ENCODE measurements at places on chromosomes 7 and 10.

DNA sequence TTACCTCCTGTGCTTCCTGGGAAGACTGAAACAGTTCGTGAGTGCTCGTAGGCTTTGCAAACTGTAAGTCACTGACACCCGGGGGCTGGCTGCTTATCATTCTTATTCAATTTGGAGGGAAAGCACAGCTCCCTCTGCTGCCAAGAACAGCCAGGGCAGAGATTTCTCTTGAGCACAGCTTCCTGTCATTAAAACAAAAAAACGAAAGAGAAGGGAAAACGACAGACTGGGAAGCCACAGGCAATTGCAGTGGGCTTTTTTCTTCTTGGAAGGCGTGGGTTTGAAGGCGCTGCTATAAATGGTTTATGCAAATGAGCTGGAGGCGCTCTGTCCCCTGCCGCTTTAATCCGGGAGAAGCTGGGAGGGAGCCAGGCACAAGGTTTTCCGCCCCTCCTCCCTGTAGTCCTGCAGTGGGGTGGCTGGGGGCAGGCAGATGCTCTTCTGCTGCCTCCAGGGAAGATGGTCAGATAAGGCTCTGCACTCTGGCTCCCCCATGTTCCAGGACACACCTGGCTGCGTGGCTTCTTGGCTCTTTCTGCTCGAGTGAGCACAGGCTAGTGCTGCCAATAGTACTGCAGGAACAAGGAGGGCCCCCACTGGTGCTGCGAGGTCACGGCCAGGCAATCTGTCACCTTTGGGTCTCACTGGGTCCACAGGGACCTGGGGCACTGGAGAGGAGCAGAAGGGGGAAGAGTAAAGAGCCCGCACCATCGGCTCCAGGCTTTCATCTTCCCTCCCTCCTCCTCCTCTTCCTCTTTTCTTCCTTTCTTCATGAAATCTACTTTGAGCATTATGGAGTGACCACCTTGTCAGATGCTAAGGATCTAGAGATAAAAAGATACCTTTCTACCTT lies 49.5 kb downstream of the NEURL1 start:
- no peak for DNase-seq

- DNase-seq: no peak
These were observed 432.9 kb downstream of the SORCS3 start for GRCh38 chr10:105073999-105074398.

DNA sequence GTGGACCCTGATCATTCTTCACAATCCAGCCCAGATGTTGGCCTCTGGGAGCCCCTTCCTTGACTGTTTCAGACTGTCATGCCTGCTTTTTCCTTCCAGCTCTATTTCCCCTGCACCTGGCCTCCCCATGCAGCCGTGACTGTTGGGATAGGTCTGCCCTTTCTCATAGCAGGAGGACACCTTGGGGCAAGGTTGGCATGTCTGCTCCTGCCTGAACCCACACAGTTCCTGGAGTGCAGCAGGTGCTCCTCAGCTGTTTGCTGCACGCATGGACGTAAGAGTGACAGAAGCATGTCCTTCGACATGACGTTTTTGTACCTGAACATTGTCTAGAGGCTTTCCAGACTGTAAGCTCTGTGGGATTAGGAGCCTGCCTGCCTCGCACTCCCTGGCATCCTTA lies 24.0 kb downstream of the POR start:
- no peak for DNase-seq

DNA sequence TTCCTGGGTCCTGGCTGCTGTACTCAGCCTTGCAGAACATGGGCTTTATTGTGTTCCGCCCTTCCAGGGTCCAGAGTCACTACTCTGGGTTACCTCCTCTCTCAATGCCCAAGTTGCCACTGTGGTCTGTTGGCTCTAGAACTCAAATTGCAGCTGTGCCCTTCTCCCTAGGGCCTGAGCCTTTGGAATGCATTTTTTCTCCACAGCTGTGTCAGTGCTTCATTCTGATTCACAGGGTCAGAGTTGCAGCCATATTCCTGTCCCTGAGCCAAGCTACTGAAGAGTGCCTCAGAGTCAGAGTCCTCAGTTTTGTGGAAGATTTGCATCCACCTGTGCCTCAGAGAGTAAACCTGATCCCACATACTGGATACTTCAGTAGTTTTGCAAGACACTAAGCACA lies 167.5 kb downstream of the ITGB1 start:
- no peak for DNase-seq

GRCh38 chr7:114722562-114722961 lies 199.3 kb upstream of the MDFIC start:
- DNase-seq: no peak

GRCh38 chr7:72386118-72386517 lies 26.0 kb downstream of the CALN1 start:
- no peak for DNase-seq

DNA sequence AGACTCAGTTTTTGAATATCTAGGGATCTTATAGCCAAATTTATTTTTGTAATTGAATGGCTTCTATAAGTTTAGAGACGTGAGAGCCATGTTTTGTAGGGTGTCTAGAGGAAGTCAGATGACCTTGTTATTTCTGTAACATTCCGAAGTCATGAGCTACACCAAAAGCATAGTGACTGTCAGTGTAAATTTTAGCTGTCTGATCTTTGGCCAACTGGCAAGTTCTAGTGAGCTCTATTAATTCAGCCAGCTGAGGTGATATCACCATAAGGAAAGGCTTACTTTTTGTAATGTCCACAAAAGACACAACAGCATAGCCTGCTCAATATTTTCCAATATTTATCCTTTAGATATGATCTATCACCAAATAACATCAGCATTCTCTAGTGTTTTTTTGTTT lies 9.9 kb upstream of the NT5C3A start:
- no peak for DNase-seq

DNA sequence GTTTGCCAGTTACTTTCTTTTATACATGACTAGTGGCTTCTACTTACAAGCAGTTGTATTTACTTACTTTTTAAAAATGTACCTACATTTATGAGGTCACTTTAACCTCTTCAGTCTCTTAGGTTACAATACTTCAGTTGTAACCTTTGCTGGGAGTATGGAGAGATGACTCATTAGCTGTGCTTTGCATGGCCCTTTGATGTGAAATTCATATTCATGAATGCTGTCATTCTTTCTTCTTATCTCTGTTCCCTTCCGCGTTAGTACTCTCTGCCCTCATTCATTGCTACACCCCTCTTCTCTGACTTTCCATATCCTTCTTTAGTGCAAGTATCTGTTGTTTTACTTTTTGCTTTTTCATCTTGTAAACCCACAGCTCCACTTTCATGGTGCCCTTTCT lies 164.3 kb downstream of the BMPER start:
- no peak for DNase-seq

DNA sequence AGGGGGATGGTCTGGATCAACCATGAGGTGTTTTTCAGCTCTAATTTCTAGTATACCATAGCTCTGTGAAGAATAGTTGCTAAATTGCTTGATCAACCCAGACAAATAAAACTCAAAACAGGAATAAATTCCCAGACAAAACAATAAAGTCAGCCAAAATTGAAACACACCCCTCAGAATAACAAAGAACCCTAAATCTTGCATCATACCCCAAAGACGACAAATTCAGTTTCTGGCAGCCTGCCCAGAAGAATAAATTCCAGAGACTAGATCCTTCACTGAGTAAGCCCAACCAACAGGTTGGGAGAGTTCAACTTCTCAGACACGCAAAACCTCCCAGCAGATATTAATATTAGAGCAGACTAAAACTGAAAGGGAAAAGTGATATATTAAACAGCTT lies 11.2 kb upstream of the SEM1 start:
- no peak for DNase-seq

- DNase-seq: no peak
These were observed 121.5 kb upstream of the ZNF716 start for GRCh38 chr7:57328457-57328856.

GRCh38 chr7:142125256-142125955 lies 13.9 kb downstream of the MGAM2 start:
- DNase-seq: no peak

DNA sequence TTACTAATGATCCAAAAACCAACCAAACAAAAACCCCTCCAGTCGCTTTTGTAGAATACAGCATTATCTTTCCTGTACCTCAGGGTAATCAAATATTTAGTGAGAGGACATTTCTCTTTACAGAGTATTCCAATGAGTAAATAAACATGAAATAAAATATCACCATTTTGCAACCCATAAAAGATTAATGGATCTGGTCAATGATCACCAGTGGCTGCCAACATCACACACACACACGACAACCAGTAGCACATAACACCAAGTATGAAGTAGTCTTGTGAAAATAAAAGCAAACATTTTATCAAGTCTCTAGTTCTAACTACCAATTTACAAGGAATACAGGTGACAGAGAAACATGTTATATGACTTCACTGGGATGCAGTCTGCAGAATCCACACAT lies 188.6 kb upstream of the IMMP2L start:
- DNase-seq: no peak

DNA sequence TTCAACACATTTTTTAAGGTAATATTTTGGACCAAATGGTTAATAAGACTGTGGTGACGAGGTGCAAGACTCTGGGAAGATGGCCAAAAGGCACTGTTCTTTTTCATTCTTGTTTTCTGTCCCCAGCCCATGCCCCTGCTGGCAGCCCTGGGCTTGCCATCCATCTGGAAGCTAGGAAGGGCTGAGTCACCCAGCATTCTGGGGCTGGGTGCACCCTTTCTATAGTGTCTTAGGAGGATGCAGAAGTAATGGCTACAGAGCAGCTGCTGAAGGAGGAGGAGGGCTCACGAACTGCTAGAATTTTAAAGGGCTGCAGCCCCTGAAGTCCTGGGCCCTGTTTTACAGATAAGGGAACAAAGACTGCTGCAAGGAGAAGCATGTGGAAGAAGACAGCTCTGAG lies 42.8 kb upstream of the ZNF32 start:
- DNase-seq: no peak

GRCh38 chr7:46802479-46802878 lies 779.4 kb downstream of the TNS3 start:
- DNase-seq: no peak

DNA sequence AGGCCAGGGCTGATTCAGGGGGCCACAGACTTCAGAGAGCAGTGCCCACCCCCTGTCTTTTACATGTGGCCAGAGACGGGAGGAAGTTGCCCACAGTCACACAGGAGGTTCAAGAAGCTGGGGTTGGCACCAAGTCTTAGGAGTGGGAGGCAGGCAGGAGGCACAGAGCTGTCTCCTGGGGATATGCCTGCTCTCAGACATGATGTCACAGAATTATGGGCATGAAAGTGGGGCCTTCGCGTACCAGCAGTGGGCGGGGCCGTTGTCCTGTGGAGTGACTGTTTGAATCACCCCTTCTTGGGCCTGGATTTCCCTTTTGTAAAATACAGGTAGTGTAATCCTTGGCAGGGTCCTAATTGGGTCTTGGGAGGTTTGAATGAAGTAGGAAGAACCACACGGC lies 81.2 kb upstream of the PPIF start:
- no peak for DNase-seq

DNA sequence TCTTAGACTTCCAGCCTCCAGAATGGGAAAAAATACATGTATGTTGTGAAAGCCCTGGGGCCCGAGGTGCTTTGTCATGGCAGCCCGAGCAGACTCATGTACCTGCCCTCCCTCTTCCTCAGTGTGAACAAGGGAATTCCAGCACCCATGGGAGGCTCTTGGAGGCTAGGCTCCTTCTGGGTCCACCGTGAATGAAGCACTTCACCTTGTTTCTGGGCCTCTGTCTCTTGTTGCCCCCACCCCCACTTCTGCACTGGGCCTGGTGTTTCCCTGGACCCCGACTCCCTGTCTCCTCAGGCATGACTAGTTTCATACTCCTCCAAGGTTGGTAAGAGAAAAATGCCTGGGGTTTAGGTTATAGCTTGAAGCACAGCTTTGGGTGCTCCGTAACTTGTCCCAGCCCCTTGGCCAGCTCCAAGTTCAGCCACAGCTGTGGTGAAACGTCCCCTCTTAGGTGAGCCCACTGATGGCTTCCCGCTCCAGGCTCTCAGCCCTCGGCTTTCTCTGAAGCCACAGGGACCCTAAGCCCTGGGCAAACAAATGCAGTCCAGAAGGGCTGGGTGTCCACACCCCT lies 30.2 kb upstream of the ARHGAP22 start:
- DNase-seq: no peak

GRCh38 chr7:115679976-115680375 lies 350.6 kb downstream of the TFEC start:
- no peak for DNase-seq

- DNase-seq: no peak
These were observed 103.9 kb downstream of the LRRC4 start for GRCh38 chr7:127927348-127927696.
